ENCODE measurements at places on chromosomes 6 and 20.

DNA sequence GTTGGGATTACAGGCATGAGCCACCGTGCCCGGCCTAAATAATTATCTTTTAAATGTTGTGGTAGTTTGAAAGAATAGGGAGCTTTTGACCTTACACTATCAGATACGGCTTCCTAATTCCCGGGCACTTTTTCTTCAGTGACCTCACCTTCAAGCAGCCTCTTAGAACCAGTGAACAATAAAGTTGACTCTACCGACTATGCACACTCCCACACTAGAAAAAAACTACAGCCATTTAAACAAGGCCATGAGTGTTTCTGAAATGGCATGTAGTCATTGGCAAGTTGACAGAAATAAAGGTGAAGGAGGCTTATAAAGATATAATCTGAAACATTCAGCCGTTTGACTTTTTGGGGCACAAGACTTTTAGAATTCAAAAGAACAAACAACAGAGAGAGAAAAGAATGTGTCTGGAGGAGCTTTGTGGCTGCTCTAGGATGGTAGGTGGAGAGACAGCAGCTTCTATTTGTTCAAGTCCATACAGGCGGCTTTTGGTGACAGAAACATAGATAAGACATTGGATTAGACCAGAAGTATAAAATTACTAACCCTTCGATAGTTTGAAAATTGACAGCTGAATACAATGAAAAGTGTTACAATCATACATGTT is 75.2 kb downstream of the GJA1 start:
- DNase-seq = no peak

GRCh38 chr6:116145803-116146675 is 20.1 kb upstream of the COL10A1 start:
- no peak for DNase-seq

DNA sequence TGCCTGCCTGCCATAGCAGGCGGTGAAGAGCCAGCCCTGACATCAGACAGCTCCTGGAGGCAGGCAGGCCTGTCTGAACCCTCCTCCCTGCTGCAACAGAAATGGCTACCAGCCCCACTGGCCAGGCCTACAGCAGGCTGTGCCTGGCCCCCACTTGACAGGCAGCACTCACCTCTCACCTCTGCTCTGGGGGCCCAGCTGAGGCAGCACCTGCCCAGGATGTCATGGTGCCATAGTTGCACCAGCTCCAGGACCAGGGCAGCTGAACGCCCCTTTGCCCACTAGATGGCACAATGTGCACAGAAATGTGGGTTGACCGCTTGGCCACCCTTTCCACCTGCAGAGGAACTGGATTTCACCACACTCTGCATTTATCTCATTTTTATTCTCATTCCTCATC is 30.6 kb downstream of the MRPL14 start:
- DNase-seq = no peak

- no peak for DNase-seq
Observed at GRCh38 chr6:137767911-137768690, 99.0 kb upstream of the TNFAIP3 start.

Data from glomerular endothelial cell (primary cell).